ENCODE measurements at places on chromosomes 2 and 18.
A peak's percentile ranks its signal among the peaks of the same experiment; 100 is the strongest.

DNA sequence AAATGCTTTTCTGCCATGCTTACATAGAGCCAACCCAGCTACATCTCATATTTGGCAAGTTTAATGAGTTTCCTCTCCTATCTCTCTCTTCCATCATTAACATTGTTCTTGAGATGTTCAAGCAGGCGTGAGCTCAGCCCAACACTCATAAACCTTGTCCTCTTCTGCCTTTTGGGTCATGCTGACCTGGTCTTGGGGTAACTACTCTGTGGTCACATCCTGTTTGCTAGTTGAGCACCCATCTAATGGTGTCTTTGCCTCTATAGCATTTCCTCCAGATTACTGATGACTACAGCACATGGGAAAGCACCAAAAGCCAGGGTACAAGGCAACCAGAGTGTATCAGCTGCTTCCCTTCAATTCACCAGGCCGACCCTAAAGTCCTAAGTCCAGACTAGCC is 366.9 kb upstream of the HNRNPA3 start:
- no peak for DNase-seq

DNA sequence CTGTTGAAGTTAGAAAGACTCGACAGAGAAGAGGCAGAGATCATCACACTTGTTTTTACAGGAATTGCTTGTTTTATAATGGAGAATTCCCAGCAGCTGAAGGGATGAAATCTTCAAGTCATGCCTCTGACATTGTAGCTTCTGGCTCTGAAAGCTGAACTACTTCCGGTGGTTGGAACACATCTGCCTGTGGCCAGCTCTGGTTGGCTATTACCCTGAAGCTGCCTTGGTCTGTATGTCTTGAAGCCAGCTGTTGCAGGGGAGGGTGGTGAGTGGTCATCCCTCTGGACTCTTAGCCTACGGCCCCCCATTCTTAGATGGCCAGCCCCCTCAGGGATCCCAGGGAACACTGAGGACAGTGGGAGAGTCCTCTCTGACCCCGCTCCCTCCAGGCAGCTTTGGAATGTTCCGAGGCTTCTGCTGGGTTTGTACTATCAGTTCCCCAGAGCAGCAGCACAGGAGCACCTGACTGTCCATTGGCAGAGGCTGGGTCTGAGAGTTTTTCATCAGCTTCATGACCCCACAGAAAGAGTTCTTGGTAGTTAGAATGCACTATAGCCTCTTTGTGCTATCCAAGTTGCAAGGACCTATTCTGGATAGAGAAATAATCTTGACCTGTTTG is 87.4 kb upstream of the CAPN13 start:
- no peak for DNase-seq

- DNase-seq: no peak
These were observed 800.8 kb upstream of the ID2 start for GRCh38 chr2:7881063-7881462.

DNA sequence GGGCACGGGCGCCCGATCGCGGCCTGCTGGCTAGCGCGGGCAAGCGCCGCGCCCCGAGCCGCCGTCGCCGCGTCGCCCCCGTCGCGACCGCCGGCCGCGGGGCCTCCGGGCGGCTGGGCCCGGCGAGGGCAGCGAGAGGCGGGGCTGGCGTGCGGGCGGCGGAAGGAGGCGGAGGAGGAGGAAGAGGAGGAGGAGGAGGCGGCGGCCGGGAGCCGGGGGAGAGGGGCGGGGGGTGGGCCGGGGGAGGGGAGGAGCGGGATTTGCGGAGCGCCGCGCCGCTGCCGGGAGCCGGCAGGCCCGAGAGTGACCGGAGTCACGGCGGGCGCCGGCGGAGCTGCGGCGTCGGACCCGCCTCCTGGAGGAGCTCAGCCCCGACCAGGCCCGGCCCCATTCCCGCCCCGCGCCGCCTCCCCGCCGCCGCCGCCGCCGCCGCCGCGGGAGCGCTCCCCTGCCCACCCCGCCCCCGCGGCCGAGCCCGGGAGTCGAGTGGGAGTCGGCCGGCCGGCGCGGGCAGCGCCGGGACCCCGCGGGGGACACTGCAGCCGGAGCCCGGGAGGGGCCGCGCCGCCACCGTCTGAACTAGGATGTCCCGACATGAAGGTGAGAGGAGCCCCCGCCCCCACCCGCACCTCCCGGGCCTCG is at the start of gene KCMF1:
TSS of gene KCMF1 (plus strand) at position 294 of the 642 bp plus-strand sequence. CDS start at position 585, 291 bp downstream.
- DNase-seq: peak; percentile 31

DNA sequence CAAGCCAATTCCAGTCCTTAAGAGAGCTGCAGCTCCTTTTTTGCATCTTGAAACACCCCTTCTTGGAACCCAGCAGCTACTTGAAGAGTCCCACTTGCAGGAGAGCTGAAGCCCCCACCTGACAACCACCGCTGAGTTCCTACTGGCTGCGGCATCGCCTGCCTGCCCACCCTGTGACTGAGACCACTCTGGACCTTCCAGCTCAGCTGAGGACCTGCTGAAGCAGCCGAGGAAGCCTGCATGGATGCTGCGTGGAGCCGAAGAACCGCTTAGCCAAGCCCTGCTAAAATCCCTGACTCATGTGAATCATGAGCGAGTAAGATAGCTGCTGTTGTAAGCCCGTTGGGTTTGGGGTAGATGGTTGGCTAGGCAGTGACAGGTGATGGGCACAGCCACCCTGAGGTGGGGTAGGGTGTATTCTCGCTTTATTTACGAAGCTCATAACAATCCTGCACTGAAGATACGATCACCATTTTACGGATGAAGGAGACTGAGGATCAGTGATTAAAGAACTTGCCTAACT is 78.4 kb downstream of the INHBB start:
- no peak for DNase-seq

DNA sequence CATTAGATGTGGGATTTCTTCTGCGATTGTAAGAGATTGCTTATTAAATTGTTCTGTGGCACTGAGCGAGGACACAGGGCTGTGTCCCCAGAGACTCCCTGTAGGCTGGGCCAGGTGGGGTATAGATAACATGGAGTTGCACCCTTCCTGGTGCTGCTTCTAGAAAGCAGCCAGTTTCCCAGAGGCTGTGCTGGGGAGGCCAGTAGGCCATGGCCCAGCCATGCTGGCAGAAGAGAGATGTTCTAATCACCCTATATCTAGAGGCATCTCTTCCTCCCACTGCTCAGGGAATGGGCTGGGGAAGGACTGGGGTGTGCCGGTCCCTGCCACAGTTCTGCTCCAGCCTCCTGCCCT is 66.9 kb downstream of the HS1BP3 start:
- no peak for DNase-seq

DNA sequence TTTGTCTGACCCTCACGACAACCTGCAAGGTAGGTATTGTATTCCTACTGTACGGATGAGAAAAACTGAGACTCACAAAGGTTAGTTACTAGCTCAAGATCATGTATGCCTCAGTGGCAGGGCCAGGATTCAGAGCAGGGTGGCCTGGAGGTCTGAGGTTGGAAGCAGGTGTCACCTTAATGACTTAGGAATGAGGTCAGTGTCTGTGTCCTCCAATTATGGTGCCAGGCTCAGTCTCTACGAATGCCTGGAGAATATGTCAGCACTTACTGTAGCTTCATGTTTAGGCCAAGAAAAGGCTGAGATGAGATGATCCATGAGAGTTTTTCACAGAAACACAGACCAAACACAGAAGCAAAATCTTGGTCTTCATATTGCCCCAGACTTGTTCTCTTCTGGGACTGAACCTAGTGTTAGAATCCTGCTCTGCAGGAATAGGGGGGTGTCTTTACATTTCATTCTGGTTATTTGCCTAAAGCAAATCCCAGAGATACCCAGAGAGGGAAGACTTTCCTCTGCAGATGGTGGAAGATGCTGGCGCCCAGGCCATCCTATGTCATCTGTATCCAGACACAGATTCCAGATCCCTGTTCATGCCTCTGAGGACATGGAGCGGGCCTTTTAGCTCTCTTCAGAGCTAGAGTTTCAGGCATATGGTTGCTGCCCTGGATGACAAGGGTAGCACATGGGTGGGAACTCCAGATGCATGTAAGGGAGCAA is 16.3 kb upstream of the RAB10 start:
- DNase-seq: no peak

DNA sequence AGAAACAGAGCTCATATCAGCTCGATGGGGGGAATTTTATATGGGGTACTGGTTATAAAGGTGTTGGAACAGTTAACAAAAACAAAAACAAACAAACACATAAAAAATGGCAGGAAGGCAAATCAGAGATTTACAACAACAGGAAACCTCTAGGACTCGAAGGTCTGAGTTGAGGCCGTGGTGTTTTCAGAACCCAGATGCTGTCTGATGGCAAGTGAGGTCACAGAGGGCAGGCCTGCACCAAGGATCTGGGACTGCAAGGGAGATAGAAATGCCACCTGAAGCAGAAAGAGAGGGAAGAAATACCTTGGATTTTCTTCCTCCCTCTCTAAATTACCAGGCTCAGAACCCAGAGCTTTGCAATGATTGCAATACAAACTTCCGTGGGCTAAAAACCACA is 429.5 kb downstream of the ZNF521 start:
- DNase-seq: no peak

GRCh38 chr18:2312440-2312839 is 258.9 kb downstream of the METTL4 start:
- DNase-seq: no peak

Measured in DMS79 treated with DMSO at 0.1 percent for 48 hours (cell line).